ENCODE measurements at places on chromosomes 2 and 18.

DNA sequence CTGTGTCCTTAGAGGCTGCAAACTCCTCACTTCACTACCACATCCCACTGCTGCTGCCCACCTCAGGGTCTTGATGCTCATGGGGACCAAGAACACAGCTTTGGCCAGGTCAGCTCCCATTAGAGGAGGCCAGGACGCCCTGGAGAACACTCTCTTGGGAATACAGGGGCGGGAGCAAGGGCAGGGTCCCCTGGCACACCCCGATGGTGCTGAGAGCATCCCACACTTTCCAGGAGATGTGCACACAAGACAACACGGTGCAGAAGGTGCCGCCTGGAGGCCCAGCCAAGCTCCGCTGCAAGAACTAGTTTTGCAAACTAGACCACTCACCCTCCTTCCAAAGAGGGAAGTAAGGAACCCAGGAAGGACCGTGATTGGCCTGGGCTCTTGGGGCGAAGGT, 304.4 kb upstream of the SALL3 start:
- no peak for DNase-seq

DNA sequence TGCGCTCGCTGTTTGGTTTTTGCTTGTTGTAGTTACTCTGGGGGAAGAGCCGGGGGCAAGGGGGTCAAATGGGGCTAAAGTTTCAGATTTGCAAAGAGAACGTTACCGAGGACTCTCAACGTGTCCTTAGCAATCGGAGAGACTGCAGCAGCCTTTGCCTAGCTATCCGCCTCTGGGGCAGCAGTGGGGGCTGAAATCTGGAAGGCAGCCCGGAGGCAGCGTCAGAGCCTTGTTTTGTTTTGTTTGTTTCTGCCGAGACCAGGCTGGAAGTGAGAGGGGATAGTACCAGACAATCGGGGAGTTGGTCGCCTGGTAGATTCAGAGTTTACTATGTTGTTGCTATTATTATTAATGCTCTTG, 1.2 kb downstream of the CDH20 start:
- no peak for DNase-seq

DNA sequence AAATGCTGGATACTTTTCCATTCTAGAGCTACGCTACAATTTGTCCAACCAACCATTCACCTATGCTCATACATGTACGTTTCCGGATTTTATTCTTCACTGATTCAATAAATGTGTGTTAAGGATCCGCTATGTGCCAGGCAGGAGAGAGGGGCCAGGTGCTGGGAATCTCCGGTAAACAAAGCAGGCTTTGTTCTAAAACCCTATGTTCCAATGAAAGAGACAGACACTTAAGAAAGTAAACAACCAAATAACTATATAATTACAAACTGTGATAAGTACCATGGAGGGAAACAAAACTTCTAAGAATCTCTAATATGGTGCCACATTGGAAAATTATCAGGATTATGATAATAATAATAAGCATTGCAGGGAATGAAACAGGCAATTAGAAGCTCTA, 22.2 kb upstream of the POMC start:
- no peak for DNase-seq

- no peak for DNase-seq
These were observed 148.3 kb downstream of the RBM43 start for GRCh38 chr2:151113318-151113717.

DNA sequence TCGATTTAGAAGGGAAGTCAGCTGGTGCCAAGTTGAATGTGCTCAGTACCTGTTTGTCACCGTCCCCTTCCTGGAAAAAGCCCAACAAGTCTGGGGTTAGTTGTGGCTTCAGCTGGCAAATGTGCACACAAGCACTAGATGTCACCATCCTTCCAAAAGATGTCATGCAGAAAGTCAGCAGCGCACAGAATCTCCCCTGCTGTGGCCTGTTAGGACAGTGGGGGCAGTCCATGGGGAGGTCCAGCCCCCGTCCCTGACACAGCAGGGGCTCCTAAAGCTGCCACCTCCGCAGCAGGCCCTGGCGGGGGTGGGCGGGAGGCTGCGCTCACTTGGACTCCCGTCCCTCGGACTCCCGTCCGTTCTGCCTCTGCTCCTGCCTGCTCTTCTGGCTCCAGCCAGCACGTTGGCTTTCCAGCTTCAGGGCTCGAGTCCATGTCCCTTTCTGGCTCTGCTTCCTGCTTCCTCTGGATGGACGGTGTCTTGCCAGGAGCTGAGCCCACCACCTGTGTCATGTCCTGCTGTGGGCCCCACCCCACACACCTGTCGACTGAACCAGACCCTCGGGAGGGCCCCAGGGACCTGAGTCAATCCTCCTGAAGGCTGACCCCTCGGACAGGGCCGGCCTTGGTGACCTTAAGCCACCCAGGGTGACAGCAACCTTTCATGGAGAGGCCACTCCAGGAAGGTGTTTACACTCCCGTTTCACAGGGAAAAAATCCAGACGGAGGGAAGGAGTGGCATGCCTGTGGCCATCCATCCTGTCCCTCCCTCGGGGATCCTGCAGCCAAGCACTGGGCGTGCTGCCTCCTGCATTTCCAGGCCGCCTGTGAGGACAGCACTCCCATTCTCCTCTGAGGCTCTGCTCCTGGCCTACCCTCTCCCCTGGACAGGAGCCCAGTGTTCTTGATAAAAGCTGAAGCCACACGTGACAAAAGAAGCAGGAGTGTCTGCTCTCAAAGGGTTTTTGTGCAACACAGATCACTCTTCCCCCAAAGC, 8.5 kb downstream of the RAB17 start:
- DNase-seq = no peak

GRCh38 chr2:218605432-218605831, 2.3 kb upstream of the PLCD4 start:
- DNase-seq = no peak

DNA sequence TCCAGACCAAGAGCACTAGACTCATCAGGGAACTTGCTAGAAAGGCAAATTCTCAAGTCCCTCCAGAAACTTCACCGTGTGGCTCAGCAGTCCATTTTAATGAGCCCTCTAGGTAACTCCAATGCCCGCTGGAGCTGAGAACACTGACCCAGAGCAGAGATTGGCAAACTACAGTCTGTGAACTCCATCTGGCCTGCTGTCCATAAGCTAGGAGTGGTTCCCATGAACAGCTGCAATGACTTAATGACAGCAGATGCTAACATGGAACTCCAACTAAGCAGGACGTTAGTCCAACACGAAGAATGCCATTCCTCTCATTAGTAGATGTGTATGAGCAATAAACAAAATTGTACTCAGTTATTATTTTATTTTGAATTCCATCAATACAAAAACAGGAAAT, 371.9 kb downstream of the STK39 start:
- no peak for DNase-seq

DNA sequence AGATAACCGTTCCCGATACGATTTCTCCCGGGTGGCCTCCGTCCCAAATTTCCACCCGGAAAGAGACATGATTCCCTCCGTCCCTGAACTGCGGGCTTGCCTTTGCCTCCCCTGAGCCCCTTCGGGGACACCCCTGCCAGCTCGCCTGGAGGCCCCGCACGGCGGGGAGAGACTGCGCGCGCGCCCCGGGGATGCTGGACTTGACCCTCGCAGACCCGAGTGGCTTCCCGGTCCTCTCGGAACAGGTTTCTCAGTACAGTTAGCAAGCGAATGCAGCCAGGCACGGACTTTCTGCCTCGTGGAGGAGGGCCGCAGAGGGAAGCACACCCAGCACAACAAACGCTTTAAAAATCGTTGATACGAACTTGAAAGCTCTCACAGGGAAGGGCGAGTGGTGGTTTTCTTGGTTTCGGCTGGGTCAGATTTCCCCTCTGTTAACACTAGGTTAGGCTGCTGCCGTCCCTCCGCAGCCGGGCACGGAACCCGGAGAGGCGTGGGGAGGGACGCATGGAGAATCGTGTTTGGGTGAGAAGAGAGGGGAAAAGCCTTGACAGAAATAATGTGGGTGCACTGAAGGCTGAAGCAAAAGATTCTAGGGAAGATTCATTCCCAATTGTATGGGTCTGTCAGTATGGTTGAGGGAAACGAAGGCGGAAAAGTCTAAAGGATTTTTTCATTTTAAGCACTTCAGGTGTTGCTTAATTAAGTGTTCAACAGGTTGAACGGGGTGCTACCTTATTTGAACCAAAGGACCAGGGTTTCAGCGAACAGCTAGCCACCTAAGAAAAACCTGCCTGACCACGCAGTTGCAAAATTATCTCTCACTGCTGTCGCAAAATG, 916 bp downstream of the TNFRSF11A start:
- DNase-seq = no peak

DNA sequence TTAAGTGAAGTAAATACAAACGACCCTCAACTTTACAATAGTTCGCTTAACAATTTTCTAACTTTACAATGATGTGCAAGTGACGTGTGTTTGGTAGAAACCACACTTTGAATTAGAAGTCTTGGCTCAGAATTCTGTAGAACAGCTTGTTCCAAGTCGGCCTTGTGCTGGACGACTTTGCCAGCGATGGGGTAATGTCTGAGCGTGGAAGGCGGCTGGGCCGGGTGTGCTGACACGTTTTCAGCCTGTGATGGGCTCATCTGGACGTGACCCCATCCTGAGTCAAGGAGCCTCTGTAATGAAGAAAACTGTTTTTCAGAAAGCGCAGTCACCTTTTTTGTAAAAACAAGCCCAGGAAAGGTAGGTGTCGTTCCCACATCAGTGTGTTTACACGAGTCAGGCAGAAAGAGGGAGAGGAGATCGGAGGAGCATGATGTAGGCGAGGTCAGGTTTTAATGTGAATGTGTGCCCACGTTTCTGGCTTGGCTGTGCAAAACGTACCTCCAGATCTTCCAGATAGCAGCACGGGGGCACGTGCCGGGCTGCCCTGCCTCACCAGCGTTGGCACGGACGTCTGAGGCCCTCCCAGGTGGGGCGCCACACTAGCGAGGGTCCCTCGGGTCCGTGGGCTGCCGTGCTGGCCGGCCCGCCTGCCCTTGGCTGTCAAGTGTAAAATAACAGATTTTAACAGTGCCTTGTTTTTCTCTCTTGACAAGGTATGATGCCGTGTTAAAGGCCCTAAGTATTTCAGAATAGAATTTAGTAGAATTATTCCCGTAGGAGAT, 54.6 kb downstream of the CTDP1 start:
- DNase-seq = no peak

- DNase-seq = no peak
These were observed 79.7 kb upstream of the RPRM start for GRCh38 chr2:153558247-153558646.

DNA sequence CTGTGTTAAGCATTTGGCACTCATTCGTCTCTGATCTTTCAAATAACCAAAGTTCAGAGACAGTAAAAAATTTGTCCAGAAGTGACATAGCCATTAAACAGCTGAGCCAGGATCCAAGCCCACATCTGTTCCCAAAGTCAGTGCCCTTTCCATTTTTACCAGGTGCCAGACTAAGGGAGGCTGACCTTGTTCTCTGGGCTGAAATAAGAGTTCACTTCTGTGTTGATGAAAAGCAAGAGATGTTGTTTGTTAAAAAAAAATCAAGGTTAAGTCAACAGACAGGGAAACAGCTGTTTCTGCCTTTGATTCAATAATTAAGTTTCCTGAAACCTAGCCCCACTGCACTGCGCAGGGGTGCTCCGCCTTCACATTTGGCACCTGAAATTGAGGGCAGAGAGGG, 117.1 kb downstream of the PRKRA start:
- DNase-seq = no peak

DNA sequence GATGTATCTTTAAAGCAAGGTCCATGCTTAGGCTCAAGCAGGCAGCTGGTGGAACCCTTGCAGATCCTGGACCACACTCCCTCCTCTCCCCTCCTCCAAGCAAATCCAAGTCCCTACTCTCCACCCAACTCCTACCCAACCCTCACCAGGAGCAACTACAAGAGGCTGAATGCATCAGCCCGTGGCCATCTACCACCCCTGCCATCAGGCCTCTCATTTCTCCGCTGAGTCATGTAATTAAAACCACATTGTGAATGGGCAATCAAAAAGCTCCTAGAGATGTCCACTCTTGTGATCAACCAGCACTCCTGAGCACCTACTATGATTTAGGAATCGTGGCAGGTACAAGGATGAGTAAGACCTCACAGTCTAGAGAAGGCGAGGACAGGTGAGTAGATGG, 142.2 kb upstream of the CAPN13 start:
- DNase-seq = no peak

DNA sequence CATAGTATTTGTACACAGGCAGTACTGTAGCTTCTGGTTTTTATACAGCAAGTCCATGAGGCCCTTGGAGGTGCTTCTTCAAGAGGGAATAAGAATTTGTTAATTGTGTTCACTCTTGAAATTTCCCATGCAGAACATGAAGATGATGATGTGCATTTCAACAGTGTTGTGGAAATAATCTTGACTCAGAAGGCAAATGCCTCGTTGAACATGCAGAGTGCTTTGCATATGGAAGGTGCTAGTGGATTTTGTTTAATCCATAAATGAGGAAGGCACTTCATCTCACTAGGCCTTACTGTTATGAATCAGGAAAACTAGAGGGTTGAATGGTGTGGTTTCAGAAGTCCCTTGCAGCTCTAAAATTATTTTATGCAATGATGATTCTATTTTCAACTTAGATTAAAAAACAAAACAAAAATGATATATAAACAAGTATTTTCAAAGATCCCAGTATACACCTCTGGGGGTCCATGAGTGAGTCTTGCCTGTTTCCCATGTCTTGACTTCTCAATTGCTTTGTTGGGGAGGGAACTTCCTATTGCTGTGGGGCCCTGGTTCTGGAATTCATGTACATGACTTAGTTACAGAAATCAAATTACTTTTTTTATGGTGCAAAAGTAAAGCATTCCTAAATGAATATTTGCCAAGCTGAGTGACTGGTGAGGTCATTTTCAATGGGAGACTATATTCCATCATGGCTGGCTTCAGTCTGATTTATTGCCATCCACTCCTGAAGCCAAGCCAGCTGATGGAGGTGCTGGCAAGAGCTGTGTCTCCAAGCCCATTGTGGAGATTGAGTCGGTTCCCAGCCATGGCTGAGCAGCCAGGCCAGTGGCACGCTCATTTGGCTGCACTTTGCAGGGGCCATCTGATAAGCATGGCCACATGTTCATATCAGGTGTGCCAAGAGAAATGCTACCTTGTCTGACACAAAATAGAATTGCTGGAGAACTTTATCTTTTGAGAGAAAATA, 56.5 kb downstream of the MGAT5 start:
- DNase-seq = no peak

DNA sequence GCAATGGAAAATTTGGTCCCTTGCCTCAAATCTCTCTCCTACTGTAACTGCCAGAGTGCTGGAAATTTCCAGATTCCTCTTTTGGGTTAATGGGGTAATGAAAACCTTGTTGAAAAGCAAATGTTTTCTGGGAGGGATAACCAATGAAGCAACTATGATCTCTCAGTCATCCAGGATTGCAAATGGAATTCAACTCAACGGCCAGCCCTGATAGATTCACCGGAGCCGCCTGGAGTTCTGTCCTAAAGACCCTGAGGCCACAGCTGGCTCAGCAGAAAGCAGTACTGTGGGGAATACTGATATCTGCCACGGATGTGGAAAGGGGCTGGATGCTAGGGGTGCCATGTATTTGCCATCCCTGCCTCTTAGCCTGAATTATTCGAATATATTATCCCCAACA, 167.8 kb downstream of the NRP2 start:
- no peak for DNase-seq

GRCh38 chr2:159456500-159457426, 159.6 kb downstream of the BAZ2B start:
- DNase-seq = no peak

DNA sequence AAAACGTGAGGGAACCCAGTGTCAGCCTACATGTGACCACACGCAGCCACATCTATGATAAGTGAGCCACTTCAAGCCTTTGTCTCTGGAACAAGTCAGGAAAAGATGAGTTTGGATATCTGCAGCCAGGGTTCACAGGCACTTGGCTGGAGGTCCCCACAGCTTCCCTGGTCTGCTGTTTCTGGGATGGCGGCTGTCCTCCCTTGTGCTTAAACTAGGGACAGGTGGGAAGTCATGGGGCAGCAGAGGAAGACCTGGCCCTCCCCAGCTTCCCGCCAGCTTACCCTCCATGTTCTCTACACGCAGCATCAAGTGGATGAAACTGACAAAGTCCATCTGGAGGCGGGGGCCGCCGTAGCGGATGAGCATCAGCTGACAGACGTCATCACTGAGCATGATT, 38.5 kb upstream of the GALNT14 start:
- DNase-seq = no peak
